ENCODE measurements at places on chromosomes 2 and 18. TPM values are rescaled to one million over a fixed set of nuclear protein-coding genes. Genes with fewer than 3 reads are reported as not detected.

Gene SCN3A
- 0.83 TPM for total RNA-seq

DNA sequence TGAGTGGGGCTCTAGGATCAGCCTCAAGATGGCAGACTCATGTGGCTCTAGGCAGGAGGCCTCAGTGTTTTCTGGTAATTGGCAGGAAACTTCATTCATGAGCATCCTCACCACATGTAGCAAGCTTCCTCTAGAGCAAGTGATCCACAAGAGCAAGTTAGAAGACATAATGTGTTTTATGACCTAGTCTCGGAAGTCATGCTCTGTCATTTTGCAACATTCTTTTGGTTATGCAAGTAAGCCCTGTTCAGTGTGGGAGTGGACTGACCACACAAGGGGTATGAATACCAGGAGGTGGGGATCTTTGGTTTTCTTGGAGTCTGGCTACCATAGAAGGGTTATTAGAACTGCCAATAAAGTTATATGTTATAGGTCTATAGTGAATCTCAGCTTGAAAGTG lies 66.8 kb upstream of the STK39 start:
- no peak for DNase-seq

DNA sequence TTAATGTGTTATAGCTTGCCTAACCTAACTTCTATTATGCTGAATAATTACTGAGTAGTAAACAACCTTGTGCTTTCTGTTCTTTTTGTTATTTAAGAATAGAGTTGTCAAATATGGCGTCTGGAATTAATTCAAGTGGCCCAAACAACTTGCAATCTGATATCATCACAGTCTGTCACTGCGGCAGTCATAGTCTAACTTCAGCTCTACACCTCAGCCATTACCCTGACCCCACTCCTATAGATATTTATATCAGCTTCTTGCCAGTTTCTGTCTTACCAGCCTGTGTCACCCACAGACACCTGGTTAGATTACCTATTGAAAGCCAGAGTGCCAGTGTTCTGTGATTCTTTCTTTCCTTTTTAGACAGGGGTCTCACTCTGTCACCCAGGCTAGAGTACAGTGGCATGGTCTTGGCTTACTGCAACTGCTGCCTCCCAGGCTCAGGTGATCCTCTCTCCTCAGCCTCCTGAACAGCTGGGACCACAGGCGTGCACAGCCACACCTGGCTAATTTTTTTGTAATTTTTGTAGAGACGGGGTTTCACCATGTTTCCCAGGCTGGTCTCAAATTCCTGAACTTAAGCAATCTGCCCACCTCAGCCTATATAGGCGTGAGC lies 14.1 kb upstream of the KLHL41 start:
- no peak for DNase-seq

DNA sequence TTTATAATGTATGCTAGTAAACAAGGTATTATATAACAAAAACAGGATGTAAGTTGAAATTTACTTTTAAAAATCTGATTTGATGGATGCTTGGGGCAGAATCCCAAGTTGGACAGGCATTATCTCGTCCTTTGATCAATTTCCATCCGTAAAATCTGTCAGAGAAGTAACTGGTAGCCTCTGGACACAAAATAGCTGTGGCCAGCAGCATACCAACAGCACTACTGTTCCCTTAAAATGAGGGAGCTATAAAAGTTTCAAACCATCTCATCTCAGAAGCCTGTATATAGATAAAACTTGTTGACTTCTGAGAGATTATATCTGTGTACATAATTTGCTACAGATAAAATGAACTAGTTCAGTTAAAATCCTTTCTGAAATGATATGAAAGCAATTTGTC lies 14.7 kb upstream of the METAP1D start:
- no peak for DNase-seq

GRCh38 chr2:124834331-124834730 lies 809.2 kb downstream of the CNTNAP5 start:
- DNase-seq, result no peak

Gene PRPF40A
- total RNA-seq, result 111 TPM

- DNase-seq, result no peak
Measured at GRCh38 chr2:35462226-35462998, 893.2 kb upstream of the CRIM1 start.

Gene TTC32
- 19.3 TPM for total RNA-seq

Gene ALK
- total RNA-seq, result 0.36 TPM

Gene SNED1
- total RNA-seq, result 41.8 TPM

Gene MGAT5
- 56.3 TPM for total RNA-seq

GRCh38 chr18:12744103-12744502 lies 41.3 kb downstream of the PSMG2 start:
- DNase-seq, result no peak

Gene RTP5
- total RNA-seq, result 0.21 TPM

GRCh38 chr18:11215216-11215615 lies 65.8 kb upstream of the PIEZO2 start:
- DNase-seq, result no peak

DNA sequence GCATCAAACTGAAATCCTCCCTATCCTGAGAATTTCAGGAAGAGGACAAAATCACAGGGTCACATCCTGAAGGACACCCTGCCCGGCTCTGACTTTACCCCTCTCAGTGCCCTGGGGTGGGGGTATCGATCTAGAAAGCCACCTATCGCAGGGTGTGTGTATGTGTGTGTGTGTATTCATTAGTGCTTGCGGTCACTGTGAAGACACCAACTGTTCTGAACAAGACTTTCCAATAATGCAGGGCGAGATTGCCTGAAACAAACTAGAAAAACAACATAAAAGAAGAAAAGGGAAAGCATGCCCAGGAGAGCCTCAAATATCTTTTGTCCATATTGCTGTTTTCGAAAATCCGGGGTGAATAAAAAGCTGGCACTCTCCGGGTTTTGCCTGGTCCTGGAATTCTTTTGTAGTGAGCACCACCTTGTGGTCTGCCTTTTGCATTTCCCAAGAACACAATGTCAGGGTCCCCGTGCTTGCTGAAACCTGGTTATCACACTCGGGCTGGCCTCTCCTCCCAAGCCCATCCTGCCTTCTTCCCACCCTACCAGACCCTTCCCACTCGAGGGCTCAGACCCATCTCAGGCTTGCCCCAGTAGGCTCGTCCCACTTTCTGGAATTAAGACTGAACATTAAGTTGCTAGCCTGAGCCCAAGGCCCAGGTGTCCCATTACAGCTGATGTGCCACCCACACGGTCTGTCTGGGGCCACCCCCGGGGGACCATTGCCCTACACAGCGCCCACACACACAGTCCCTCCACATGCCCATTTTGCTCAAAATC lies 25.0 kb upstream of the COPS8 start:
- peak; percentile 57 for DNase-seq

DNA sequence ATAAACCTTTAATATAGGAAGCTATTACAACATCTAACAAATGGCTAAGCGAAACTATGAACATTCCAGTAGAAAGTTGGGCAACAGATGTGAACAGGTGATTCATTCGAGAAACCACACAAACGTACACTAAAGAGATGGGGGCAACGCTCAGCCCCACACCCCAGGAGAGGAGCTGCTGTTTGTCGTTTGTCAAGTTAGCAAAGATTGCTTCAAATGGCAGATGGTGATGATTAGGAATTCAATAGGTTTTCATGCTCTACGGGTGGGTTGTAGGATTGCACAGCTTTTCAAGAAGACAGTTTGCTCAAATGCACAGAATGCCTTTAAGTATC lies 154.7 kb upstream of the HDAC4 start:
- DNase-seq, result no peak

DNA sequence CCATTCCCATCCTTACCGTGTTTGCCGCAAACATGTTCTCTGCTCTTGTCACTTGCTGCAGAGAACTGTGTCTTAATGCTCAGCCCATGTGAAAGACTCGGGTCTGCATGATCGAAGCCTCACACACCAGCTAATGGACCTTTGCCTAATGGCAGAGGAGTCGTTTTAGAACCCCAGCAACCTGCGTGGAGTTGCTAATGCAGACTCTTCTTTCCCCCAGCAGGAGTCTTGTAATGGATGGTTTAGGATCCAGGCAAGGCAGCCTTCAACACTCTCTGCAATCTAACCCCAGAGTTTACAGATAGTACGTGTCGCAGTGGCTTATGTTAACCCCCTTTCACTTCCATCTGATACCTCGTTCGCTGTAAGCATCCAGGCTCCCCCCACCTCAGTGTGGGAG lies 316.4 kb downstream of the AGAP1 start:
- DNase-seq, result no peak

DNA sequence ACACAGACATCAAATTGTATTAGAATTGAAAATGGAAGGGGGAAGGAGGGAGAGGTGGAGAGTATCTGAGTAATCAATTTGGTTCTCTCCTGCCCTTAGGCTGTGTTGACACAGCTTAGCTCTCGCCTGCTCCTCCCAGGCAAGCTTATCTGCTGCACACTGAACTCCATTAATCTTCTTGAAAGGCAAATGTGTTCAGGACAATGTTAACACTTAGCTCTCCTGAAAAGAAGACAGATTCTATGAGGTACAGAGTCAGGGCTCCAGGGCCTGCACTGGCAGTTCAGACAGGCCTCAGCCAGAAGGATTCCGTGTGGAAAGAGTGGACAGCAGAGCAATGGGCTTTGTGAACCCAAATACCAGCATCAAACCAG lies 430.0 kb upstream of the TNP1 start:
- DNase-seq, result no peak

Gene LTBP1
- total RNA-seq, result 80.1 TPM

DNA sequence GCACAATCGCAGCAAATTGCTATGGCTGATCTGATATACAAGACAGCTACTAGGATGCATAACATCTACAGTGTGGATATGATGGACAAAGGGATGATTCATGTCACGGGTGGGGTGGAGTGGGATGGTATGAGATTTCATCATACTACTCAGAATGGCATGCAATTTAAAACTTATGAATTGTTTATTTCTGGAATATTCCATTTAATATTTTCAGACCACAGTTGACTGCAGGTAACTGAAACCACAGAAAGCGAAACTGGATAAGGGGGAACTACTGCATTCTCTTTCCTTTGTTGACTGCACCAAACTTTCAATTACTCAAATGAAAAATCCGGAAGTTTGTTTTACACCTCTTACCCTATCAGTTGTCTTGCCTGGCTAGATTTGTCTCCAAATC lies 94.4 kb upstream of the NEUROD1 start:
- no peak for DNase-seq

DNA sequence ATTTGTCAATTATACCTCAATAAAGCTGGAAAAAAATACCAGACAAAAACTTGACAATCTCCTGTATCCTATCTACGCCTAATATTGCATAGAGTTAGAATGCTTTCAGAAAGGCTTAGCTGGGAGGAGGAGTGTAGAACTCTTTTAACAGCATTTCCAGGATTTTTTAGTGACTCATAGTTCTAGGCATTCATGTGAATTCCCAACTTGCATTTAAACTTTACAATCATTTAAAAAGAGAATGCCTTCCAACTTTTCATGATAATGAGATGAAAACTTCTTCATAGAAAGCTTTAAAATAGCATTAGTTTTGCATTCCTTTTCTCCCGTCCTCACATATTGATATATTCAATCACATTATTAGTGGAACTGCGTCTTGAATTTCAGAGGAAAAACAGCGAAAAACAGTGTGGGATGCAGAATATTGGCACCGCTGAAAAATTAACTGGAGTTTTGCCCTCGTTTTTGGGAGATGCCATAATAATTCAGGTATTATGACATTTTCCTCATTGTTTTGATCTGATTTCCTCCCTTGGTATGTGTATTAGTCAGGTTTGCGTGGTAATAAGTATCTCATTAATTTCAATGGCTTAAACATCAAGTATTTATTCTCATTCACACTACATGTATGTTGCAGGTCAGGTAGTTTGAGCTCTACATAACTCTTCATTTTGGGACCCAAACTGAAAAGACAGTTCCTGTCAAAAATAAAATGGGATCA lies 293.2 kb upstream of the FIGN start:
- no peak for DNase-seq

Gene MAL
- total RNA-seq, result 19.2 TPM

- no peak for DNase-seq
Measured at GRCh38 chr2:222241128-222241870, 57.5 kb downstream of the PAX3 start.

Gene CNGA3
- total RNA-seq, result not detected

DNA sequence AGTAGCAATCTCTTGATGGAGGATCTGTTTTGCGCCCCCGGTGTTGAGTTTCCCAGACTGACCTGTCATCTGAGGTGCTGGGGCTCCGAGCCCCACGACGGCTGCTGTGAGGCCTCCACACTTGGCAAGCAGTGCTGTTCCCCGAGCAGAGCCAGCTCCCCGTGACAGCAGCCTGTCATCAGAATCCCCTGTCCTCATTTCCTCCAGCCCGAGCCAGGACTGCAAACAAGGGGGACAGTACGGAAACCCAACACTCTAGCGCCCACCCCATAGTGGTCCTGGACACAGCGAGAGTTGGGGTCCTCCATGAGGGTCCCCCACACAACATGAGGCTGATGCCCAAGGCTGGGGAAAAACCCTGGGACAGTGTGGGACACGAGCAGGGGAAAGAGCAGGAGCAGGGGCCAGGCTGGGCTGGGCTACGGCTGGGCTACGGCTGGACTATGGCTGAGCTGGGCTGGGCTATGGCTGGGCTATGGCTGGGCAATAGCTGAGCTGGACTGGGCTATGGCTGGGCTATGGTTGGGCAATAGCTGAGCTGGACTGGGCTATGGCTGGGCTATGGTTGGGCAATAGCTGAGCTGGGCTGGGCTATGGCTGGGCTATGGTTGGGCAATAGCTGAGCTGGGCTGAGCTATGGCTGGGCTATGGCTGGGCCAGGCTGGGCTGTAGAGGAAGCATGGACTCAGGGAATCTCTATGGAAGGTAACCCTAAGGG lies 1.5 kb upstream of the KLHL30 start:
- DNase-seq, result peak; percentile 56

Gene TMEM178A
- 2.9 TPM for total RNA-seq

- no peak for DNase-seq
Measured at GRCh38 chr2:156405586-156405985, 30.6 kb upstream of the GPD2 start.

GRCh38 chr2:151042964-151043363 lies 218.7 kb downstream of the RBM43 start:
- no peak for DNase-seq

Gene SLC9A4
- 23.5 TPM for total RNA-seq

- DNase-seq, result no peak
Measured at GRCh38 chr2:47073641-47074040, 81.5 kb downstream of the STPG4 start.

- DNase-seq, result no peak
Measured at GRCh38 chr2:186274936-186275575, 211.0 kb upstream of the ZC3H15 start.

DNA sequence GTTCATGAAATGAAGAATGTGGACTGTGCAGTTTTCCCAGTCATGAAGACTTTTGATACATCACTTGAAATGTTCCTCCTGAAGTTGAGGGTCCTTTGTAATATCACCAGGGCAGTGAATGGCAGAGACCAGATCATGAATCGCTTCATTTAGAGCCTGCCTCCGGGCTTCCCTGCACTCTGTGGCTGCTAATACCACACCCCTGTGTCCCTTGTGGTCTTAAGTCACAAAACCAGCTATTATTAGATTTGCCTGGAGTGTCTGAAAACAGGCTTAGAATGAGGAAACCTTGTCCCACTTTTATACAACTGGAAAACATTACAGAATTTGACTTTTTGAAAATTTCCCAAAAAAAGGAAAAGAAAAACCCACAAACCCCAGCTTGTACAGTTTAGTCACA lies 147.9 kb downstream of the MGAT5 start:
- no peak for DNase-seq

- no peak for DNase-seq
Measured at GRCh38 chr18:58662118-58662517, 9.1 kb upstream of the MALT1 start.

Gene ATG4B
- total RNA-seq, result 82.9 TPM

Measured in ureter (tissue), 1 donor.